Forelimb muscle (tissue), 1 donor: ENCODE measurements at places on chromosomes 1 and 21.

- no peak for DNase-seq
Measured at GRCh38 chr1:71589005-71589404, 508.2 kb upstream of the ZRANB2 start.

GRCh38 chr1:192789871-192790270, 19.0 kb upstream of the RGS2 start:
- DNase-seq = no peak

DNA sequence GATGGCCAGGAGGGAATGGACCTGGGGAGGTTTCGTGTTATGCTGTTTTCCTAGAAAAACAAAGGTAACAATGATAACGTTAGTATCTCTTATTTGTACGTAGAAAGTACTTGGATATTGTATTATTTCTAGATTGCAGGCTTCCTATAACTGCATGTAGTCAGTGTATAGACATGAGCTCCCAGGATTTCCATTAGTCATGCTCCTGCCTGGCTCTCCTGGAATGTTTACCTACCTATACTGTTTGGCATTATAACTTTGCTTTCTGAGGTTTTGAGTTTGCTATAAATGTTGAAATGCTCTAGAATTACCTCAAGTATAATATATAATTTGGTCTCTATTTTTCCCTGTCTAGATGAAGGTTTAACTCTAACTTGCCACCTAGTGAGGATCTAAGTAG, 66.1 kb downstream of the TTC3 start:
- DNase-seq = no peak

GRCh38 chr1:108046026-108046425, 81.0 kb upstream of the VAV3 start:
- no peak for DNase-seq

DNA sequence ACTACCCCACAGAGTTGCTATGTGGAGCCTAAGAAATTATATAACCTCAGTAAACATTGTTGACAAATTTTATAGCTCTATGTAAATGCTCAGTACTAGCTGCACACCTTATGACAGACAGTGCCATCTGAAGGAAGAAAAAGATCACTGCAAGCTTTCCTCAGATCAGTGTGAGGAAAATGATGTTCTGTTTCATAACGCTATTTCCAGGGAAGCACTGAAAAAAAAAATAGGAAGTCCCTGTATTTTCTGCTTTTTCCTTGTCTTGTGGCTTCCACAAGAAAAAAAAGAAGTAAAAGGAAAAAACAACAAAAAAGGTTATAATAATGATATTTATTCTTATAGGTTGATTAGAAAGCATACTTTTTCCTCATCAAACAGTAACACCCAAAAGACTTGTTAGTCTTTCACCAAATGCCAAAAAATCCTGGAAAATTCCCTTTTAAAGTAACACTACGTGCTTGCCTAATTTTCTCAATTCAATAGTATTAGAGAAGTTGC, 23.2 kb downstream of the LYST start:
- DNase-seq = no peak
